Hippocampal formation (tissue), 2 donors: ENCODE measurements at places on chromosomes 7 and 10.
A peak's percentile ranks its signal among the peaks of the same experiment; 100 is the strongest.

DNA sequence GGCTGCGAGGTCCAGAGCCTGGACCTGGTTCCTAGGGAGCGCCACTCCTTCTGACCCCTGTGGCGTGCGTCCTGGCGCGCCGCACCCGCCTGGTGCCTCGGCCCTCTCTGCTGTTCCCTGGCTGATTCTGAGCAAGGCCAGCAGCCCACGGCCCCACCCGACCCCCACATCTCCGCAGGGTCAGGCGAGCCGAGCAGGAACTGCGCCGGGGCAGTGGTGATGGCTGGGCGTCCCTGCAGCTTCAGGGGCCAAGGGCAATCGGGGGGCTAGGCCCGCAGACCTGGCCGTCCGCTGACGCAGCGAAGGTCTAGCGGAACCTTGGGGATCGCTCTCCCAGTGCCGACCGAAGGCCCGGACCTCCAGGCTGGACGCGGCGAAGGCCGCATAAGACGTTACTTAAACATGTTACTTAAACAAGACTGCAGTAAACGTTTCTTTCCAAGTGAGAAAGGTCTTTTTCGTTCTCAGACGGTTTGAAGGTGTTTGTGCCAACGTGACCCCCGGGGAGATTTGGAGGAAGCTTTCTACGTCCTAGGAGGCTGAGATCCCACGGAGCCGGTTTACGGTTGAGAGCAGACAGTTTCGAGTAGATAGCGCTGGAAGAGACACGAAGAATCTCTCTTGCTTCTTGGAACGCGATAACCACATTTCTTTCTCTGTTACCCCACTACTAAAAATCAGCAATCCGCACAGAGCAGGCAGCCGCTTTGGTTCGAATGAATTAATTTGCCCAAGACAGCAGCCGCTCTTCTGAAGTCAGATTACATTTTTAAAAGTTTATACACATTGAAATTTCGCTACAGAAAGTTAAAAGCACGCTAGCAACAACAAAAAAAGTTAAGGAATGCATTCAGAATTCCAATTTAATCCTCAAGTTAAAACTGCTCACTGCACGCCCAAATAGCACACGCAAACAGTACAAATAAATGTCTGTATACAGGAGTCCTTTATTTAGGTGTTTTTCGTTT lies 4.9 kb upstream of the NKX2-3 start:
- no peak for DNase-seq

- DNase-seq, result no peak
Observed at GRCh38 chr10:96667401-96667800, 52.9 kb downstream of the PIK3AP1 start.

DNA sequence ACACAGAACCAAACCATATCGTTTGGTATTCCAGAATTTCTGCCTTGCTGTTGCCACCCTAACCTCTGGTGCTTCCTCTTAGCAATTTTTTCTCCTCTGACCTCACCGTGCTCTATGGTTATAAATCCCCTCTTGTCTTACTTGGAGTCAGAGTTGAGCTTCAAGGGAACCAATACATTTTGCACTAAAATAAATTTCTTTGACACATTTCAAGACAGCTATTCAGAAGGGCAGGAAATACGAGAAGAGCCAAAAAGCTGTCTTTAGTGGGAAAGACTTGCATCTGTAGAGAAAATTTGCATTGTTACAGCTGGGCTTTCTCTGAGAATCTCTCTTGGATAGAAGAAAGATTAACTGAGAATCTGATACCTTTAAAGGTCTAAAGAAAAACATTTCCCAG lies 14.5 kb upstream of the AKR1C2 start:
- no peak for DNase-seq

- no peak for DNase-seq
Observed at GRCh38 chr7:46058086-46058823, 137.2 kb upstream of the IGFBP3 start.

- no peak for DNase-seq
Observed at GRCh38 chr7:42932811-42933591, 825 bp downstream of the MRPL32 start.

- no peak for DNase-seq
Observed at GRCh38 chr7:35551321-35552081, 143.4 kb downstream of the HERPUD2 start.

- DNase-seq, result peak; percentile 77
Observed at GRCh38 chr7:105388356-105389087, at the start of gene SRPK2. SRPK2 (minus strand) TSS chr7:105388921.

DNA sequence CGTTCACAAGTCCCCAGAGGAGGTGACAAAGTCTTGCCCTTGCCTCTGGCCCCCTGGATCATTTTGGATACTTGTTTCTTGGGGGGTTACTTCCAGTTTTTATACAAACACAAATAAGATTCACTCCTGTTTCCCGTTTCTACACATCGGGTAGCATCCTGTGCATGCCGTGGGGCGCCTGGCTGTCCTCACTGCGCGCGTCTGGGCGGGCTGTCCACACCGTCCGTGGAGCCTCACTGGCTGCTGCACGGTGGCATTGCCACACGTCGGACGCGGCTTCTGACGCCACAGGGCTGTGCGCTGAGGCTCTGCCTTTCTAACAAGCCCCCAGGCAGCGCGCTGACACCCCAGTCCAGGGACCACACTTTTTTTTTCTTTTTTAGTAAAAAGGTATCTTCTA lies 18.4 kb downstream of the BNIP3 start:
- DNase-seq, result no peak
